ENCODE measurements at places on chromosomes 4 and X.
A peak's percentile ranks its signal among the peaks of the same experiment; 100 is the strongest.

DNA sequence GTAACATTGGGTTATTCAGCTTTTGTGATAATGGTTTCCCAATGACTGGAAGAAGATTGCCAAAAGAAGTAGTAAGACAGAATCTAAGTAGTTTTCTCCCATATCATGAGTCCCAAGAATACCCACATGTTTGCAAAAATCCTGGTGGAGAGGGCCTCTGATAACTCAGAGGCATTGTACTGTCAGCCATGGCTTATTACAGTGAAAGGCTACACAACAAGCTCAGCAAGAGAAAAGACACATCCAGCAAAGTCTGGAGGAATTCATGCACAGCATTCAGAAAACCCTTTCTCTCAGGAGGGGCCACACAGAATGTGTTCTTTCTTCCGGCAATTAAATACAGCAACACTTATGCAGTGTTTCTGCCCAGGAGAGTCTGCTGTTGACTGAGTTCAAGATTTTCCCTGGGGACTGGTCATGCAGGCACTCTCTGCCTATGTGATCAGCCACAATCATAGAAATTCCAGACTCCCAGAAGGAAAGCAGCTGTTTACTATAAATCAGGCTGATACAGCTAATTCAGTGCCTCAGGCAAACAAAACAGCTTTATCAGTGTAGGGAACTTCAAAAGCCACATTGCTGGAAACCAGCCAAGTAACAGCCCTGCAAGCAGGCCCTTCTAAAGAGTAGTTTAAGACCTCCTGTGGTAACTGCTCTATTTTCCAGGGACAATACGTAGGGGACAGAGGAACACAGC is 937.1 kb downstream of the CCSER1 start:
- no peak for DNase-seq

DNA sequence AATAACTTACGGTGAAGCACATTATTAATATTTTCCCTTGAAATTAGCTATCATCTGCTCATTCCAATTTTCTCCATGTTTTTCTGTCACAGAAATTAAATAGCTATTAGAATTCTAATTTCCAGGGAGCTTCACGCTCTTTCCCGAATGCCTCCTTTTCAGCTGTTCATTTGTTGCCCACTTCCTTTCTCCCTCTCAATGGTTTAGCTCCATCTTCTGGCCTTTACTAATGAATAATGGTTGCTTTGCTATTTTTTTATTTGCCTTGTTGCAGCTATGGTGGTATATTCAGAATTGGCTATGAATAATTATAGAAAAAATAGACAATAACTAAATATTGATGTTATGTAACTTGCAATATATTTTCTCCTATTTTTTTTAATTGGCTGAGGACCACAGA is 70.5 kb downstream of the GRIA2 start:
- no peak for DNase-seq

GRCh38 chrX:84501798-84502628 is at the start of gene HDX:
Gene HDX, minus strand, starts transcription at chrX:84502453. Its CDS starts 27,056 bp downstream, at chrX:84475397.
- DNase-seq = peak; percentile 40

DNA sequence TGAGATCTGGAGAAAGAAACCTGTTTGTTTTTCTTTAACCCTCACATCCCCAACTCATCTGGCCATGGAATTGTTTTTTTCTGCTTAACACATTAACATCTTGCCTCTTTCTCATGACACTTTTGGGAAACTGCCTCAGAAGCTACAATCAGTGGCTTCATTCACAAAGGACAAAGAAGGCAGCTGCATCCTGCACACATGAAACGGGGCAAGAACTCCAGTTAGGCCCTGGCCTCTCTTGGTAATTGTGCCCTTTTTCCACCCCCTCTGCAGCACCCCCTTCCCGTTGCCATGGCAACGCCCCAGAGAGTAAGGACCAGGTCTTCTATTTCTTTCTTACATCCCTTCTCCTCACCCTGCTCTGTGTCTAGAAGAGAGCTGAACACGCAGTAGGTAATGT is 103.4 kb downstream of the PDGFRA start:
- DNase-seq = no peak

DNA sequence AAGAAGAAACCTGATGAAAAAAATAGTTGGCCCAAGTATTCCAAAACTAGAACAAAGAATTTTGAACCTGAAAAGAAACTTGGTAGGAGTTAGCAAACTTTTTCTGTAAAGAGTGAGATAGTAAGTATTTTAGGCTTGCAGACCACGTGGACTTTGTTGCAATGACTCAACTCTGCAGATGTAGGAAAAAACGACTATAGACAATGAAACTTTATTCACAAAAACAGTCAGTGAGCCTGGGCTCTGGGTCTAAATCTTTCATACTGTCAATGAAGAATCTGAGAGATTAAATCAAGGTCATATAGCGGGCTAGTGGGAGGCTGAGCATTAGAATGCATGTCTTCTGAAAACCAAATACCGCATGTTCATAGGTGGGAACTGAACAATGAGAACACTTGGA is 23.0 kb downstream of the SH3D19 start:
- DNase-seq = no peak

GRCh38 chr4:113692809-113693411 is 68.6 kb downstream of the CAMK2D start:
- DNase-seq = no peak

DNA sequence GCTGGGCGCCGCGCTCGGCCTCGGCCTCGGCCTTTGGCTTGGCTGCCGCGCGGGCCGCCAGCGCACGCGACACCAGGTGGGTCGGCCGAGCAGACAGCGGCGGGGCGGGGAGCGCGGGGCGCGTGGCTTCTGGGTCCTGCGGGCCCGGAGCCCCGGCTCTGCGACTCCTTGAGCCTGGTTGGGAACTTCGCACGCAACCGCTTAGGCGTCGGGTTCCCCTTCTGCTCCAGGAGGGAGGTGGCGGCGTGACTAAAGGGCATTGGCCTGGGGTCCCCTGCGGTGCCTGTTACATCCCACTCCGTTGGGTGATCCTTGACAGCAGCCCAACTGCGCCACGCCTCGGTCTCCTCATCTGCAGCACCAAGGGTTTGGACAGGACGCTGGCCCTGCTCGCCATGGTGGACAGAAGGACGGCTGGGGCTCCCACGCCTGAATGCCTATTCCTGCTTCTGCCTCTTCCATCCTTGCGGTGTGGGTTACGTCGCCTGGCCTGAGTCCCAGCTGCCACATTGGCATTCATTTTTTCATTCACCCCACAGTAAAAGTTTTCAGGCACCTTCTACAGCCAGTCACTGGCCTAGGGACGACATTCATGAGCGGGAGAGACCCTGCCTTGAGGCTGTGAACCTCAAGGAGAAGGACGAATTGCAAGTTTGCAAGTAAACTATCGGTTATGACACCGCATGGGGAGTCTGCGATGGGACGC is 631 bp downstream of the EVC start:
- no peak for DNase-seq

DNA sequence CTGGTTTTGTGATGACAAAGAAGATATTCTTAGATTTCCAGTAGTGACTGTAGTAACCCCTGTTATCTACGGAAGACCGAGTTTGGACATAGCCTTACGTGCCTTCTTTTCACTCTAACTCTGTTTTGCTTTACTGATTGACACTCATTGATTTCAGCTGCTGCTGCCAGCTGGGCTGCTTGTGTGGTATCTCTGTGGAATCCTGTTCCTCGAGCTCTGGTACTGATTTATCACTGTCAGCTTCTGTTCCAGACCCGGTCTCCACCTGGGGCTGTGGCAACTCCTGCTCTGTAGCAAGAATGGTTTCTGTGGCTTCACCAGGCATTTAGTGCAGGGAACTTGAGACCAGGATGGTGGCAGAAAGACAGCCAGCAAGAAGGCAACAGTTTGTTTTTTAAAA is 24.6 kb upstream of the LAP3 start:
- DNase-seq = no peak

- no peak for DNase-seq
Observed at GRCh38 chr4:150591406-150591805, 9.5 kb downstream of the MAB21L2 start.

GRCh38 chr4:161929956-161930355 is 233.8 kb downstream of the FSTL5 start:
- no peak for DNase-seq

DNA sequence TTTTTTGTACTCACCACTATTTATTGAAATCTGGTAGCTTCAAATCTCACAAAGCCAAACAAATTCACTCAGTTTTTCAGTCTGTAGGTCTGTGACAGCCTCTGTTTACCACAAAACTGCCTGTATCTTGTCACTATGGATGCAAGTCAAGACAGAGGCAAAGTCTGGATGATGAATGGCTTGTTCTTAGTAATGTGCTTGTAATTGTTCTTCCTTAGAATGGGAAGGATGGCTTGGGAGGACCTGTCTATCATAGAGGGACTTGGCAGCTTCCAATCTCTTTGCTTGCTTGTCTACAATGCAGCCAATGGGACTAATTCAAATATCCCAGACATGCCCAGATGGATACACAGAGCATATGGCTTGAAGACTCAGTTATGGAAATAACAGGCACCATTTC is 141.2 kb upstream of the SCML1 start:
- DNase-seq = no peak

DNA sequence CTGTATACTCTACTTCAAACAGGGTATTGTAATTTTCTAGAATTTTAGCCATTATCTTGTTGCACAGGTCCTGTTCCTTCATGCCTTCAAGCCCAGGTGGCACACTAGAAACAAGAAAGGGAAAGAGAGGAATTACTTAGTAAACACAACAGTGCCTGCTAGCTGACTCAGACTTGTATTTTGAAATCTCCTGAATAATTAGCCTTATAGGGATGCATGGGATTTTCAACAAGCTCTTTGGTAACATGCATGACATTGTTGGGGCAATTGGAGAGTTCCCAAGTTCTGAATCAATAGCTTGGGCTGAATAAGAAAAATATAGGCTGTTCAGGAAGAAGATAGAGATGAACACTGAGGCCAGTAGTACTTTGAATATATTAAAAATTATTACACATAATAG is 118.8 kb downstream of the FAM13A start:
- no peak for DNase-seq

DNA sequence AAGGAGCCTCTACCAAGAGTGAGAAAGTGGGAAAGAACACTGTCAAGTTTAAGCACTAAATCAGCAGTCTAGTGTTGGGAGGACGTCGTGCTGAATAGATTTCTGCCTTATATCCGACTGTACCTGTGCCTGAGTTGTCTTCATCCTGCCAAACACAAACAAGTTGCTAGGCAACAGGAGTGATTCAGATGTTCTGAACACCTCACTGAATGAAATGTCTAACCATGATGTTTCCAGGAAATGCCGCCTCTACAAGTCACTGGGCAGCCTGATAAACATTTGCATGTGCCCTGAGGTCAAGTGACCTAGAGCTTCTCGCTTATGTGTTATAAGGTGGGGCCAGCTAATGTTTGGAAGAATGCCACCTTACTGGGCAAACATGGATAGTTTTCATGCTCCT is 37.9 kb downstream of the SGMS2 start:
- no peak for DNase-seq

DNA sequence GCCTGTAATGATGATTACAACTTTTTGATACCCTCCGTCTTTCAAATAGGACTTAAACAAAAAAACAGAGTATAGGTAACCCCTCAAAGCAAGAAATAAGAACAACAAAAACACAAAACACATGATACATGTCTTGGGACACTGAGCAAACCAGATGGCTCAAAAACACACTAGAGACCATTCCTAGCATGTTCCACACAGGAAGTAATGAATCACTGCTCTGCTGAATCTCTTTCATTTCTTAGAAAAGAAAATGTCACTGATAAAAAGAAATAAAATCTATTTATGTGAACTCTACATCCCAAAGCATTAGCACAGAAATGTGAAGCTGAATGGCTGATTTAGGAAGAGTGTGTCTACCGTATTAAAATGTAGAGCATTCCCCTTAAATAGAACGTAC is 134.5 kb upstream of the IL15 start:
- no peak for DNase-seq

DNA sequence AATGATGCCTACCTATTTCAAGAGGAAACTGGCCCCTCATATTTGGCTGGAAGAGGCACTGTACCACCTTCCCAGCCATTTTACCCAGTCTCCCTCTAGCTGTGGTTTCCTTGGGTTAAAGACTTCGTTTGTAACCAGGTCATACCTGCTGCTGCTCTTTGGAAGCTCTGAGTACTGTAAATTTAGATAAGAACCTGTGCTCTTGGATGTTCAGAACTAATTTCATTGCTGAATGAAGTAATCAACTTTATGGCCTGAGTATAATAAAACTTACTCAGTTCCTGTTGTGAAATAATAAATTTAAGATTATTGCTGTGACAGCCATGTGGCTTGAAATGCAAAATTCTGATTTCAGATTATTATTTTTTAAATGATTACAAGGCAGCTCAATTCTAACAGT is 12.2 kb downstream of the MTTP start:
- no peak for DNase-seq

GRCh38 chr4:144649646-144650045 is 3.7 kb downstream of the HHIP start:
- DNase-seq = no peak

GRCh38 chr4:2832981-2833670 is 10.5 kb upstream of the ADD1 start:
- DNase-seq = no peak

GRCh38 chr4:76203541-76203940 is 10.1 kb downstream of the SCARB2 start:
- no peak for DNase-seq

GRCh38 chrX:69793260-69793935 is 177.5 kb downstream of the EDA start:
- no peak for DNase-seq

DNA sequence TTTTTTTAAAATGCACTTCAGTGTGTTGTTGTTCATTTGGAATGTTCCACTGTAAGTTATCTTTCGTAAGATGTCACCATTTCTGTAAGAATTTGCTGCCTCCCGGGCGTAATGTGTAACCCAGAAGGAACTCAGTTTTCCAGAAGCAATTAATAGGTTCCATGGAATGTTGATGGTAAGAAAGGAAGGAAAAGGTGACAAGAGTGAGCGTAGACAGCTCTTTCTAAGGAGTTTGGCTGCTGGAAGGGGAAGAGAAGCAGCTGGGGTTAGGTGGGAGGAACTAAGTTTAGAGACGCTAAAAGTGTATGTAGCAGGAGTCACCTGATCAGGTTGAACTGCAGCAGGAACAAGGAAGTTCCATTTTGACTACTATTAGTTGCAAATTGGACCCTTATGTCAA is 35.9 kb downstream of the PNMA5 start:
- no peak for DNase-seq

DNA sequence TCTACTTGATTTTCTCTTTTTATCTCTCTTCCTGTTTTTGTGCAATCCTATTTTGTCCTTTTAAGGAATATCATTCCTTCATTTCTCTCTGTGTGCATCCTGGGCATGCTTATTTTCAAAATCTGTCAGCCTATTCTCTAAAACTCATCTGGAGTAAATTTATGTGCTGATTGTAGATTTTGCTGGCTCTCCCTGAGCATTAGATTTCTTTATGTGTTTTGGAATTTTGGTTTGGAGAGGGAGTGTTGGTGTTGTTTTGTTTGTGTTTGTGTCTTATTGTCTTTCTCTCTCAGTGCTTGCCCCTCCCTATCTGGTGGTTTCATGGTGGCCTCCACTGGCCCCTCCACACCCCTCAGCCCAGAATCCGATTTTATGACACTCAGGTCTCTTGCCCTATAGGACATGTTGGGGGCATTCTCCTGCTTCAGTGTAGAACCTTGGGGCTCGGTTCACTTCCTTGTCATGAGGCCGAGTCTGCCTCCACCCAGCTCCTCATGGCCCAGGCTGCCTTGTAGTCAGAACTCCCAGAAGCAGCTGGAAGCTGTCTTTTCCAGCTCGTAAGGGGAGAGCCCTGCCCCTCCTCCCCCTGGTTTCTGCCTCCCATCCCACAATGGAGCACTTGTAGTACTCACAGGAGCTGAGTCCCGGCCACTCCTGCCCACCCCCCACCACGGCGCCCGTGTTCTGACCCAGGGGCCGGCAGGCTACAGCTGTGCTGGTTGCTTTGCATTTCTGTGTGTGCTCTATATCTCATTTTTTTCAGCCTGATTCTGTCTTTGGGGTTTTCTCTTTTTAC is 24.5 kb upstream of the PJA1 start:
- DNase-seq = no peak

Measured in central memory CD4-positive, alpha-beta T cell (primary cell).